ENCODE measurements at places on chromosomes 5 and 9. TPM values are rescaled to one million over a fixed set of nuclear protein-coding genes. Genes with fewer than 3 reads are reported as not detected.

GRCh38 chr5:71834601-71835000 is 115.5 kb downstream of the CARTPT start:
- H3K4me3 ChIP-seq: no peak overlapping the region
- no peaks in the 10 kb centered on the region for H3K27me3 ChIP-seq
- no peaks in the 10 kb centered on the region for H3K36me3 ChIP-seq
- no peaks in the 10 kb centered on the region for H3K4me1 ChIP-seq
- H3K27ac ChIP-seq: no peak overlapping the region
- DNase-seq: no peak

DNA sequence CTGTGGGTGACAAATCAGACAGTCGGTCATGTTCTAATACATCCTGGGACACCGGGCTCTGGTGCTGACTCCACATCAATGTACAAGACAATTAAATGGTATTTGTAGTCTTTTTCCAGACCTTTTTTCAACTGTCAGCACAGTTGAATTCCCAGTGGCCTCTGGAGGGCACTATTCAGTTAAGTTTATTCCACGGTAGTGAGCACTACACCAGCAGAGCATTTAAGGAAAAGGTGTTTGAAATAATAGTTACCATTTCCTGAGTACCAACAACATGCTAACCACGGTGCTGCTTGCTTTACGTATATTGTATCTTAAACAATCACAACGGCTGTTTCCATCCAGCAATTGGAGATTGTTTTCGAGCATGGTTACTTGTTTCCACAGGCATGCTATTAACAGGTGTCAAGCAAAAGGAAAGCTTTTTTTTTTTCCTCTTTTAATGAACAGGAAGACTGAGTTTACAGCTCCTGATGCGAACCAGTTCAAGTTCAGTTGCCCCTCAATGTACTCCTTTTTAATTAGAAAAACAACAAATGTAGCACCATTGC is 186.7 kb downstream of the PDZD2 start:
- H3K36me3 ChIP-seq: no peaks in the 10 kb centered on the region
- DNase-seq: no peak
- H3K4me1 ChIP-seq: no peaks in the 10 kb centered on the region
- no peak overlapping the region for H3K27ac ChIP-seq

- H3K27ac ChIP-seq: no peak within 1 kb of the TSS
- no peaks in the 10 kb centered on the region for H3K4me1 ChIP-seq
- no peaks in the 10 kb centered on the region for H3K36me3 ChIP-seq
- peak within 1 kb of the TSS; percentile 38 for H3K4me3 ChIP-seq
- peaks cover 3% of the 10 kb centered on the region for H3K27me3 ChIP-seq
These were observed at the start of gene PCDHB11 for GRCh38 chr5:141199359-141200235. TSS of gene PCDHB11 (plus strand) at chr5:141199627. CDS start at chr5:141199775, 148 bp downstream.

DNA sequence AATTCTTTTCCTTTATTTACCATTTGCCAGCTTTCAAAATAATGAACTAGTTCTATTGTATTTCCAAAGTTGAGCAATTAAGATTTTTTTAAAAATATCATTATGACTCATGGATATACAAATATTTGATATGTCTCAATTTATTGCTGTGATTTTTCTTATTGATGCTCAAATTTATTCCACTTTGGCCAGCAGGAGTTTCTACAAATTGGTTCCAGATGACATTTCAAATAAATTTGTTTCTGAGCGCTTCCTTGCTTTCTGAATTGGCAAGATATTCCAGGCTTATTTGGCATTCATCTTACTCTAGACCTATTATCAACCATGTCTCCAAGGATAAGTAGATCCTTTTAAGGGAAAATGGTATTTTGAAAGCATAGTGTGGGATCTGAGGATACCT is 58.5 kb upstream of the TJP2 start:
- H3K27ac ChIP-seq: no peak overlapping the region
- no peaks in the 10 kb centered on the region for H3K36me3 ChIP-seq
- H3K27me3 ChIP-seq: no peaks in the 10 kb centered on the region
- no peak for DNase-seq
- H3K4me1 ChIP-seq: peaks cover 5% of the 10 kb centered on the region

DNA sequence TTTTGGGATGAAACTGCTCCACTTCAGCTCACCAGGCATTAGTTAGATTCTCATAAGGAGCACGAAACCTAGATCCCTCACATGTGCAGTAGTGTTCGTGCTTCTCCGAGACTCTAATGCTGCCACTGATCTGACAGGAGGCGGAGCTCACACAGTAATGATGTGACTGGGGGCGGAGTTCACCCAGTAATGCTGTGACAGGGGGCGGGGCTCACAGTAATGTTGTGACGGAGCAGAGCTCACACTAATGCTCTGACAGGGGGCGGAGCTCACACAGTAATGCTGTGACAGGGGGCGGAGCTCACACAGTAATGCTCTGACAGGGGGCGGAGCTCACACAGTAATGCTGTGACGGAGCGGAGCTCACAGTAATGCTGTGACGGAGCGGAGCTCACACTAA is 27.1 kb upstream of the LRRC14B start:
- H3K4me3 ChIP-seq: no peak overlapping the region
- no peaks in the 10 kb centered on the region for H3K27me3 ChIP-seq
- no peaks in the 10 kb centered on the region for H3K4me1 ChIP-seq
- no peaks in the 10 kb centered on the region for H3K36me3 ChIP-seq
- DNase-seq: no peak

ABO gene
- total RNA-seq: 5.0 TPM

TSTD2 gene
- 8.5 TPM for total RNA-seq

PTGER4 gene
- total RNA-seq: 36.7 TPM

C6 gene
- total RNA-seq: 26.6 TPM

MYOT gene
- not detected for total RNA-seq
